ENCODE measurements at places on chromosomes 12 and 14.

GRCh38 chr12:93550748-93551611 lies 21.5 kb upstream of the SOCS2 start:
- DNase-seq, result no peak

- no peak for DNase-seq
Observed at GRCh38 chr14:24513009-24513408, 4.9 kb upstream of the CMA1 start.

- no peak for DNase-seq
Observed at GRCh38 chr12:110627500-110628195, 13.7 kb downstream of the TCTN1 start.

DNA sequence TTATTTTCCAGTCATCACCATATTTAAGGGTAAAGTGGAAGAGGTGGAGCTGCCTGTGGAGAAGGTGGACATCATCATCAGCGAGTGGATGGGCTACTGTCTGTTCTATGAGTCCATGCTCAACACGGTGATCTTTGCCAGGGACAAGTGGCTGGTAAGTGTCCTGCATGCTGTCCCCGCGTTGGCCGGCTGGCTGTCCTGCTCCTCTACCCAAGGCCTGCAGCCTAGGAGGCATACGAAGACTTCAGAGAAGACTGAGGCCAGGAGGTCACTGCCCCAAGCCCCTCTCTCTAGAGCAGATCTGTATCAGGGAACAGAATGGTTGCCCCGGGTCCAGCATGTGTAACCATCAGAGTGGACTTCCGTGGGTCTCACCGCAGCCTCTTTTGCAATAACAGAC lies 77.7 kb downstream of the PRMT8 start:
- DNase-seq, result no peak

DNA sequence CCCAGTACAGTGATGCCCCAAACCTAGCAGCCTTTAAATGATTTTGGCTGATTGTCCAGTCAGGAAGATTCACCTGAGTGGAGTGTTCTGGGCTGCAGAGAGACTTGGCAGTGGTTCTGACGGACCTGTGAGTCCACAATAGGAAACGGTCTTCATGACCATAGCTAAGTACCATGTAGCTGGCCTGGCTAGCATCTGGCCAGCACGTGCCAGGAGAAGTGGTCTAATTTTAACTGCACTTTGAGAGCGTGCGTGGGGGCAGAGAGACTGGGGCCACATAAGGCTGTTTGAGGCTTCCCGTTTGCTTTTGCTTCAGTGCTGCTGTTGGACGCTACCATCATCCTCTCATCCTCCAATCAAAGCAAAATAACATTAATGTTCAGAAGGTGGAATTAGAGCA lies 54.7 kb downstream of the PPM1A start:
- no peak for DNase-seq

GRCh38 chr14:100691395-100692056 lies 35.2 kb upstream of the DLK1 start:
- peak; percentile 38 for DNase-seq

- DNase-seq, result no peak
Observed at GRCh38 chr12:4137015-4137414, 136.5 kb upstream of the CCND2 start.

- DNase-seq, result no peak
Observed at GRCh38 chr12:9084417-9084816, 31.3 kb downstream of the A2M start.

GRCh38 chr14:38960946-38961531 lies 142.0 kb downstream of the SEC23A start:
- DNase-seq, result no peak

GRCh38 chr14:71362920-71363584 lies 455.8 kb downstream of the PCNX1 start:
- no peak for DNase-seq

DNA sequence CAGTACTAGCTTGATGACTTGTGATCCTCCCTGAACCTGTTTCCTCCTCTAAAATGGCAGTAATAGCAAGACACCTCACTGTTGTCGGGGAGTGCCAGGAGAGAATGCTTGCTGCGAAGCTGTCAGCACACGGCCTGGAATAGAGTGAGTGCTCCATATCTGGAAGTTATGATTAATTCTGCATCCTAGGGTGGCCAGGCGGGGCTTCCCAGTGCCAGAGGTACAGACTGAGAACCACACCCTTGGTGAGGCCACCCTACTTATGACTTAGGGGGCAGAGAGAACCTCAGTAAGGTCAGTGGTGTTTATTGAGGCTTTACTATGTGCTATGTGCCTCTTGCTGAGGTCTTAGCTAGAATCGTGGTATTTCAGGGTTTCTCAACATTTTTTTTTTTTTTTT lies 20.1 kb downstream of the MORN3 start:
- no peak for DNase-seq

DNA sequence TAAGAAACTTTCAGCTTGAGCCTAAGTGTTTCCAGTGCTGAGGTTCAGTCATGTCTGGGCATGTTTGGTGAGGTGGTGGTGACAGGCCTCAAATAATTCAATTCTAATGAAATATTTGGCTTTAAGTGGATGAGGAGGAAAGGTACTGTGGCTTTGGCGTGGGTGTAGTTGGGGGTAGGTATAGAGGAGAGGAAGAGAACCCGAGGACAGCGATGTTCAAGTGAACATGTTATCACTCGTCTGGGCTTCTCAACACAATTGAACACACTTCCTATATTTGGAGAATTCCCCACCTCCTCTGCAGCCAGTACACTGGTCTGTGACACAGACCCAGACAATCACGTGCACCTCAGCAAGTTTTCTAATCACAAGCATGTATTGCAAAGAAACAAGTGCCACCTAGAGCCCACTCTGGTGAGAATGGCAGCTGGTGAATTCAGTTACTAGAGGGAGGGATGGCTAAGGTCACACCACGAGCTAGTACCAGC lies 53.0 kb downstream of the IFNG-AS1 start:
- no peak for DNase-seq

- DNase-seq, result no peak
Observed at GRCh38 chr12:92543840-92544239, 158.9 kb upstream of the PLEKHG7 start.

GRCh38 chr12:102513272-102513671 lies 32.9 kb upstream of the IGF1 start:
- DNase-seq, result no peak

- DNase-seq, result no peak
Observed at GRCh38 chr14:63478010-63478409, 65.2 kb downstream of the PPP2R5E start.

DNA sequence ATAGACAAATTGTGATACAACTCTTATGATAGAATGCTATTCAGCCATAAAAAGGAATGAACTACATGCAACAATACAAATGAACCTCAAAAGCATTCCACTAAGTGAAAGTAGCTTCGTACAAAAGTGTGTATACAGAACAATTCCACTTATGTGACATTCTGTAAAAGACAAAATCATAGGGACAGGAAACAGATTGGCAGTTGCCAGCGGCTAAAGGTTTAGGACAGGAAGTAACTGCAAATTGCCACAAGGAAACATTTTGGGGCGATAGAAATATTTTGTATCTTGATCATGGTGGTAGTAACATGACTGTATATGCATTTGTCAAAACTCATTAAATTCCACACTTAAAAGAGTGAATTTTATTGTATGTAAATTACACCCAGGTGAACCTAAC lies 113.4 kb downstream of the CAPZA3 start:
- DNase-seq, result no peak

DNA sequence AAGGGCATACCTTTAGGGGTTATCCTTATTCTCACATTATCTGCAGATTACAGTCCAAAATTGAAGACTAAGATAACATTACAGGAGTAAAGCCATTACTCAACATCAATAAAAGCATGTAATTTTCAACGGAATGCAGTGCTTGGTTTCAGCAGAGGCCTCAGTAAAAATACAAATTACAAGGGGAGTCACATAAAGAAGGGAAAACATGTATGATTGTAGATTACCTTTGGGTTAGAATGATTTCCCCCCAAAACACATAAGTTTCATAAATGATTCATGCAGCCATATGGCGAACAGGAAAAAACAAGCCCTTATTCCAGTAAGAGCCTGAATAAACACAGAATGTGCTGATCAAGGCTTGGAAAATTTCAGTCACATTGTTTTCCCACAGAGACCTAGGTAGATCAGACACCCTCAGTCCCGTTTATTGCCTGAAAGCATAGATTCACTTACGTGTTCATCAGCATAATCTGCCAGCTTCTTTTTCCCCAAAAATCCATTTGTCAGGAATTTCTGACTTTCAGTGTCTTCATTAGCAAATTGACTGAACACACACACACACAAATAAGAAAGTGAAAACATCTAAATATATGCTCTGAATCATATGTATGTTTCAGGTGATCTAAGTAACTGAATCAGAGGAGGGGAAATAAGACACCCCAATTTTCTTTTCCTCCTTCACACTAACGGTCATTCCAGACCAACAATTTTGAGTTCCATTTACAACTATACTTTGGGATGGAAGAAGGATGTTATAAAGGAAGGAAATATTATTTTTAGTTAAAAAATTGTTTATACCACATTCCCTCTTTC lies 37.5 kb downstream of the SLC38A4 start:
- DNase-seq, result no peak

GRCh38 chr12:24815114-24815423 lies 133.8 kb downstream of the BCAT1 start:
- DNase-seq, result no peak

- DNase-seq, result no peak
Observed at GRCh38 chr14:100027771-100028490, 37.3 kb upstream of the EVL start.

DNA sequence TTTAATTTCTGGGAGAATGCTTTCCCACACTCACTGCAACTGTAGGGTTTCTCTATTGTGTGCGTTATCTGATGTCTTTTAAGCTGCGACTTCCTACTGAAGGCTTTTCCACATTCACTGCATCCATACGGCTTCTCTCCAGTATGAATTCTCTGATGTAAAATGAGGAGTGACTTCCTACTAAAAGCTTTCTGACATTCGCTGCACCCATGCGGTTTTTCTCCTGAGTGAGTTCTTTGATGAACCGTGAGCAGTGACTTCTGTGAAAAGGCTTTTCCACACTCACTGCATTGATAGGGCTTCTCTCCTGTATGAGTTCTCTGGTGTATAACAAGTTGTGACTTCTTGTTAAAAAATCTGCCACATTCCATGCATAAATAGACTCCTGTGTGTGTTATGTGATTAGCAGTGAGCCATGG lies 29.7 kb downstream of the ZNF605 start:
- DNase-seq, result no peak

- no peak for DNase-seq
Observed at GRCh38 chr12:62808166-62808879, 126.6 kb downstream of the PPM1H start.

DNA sequence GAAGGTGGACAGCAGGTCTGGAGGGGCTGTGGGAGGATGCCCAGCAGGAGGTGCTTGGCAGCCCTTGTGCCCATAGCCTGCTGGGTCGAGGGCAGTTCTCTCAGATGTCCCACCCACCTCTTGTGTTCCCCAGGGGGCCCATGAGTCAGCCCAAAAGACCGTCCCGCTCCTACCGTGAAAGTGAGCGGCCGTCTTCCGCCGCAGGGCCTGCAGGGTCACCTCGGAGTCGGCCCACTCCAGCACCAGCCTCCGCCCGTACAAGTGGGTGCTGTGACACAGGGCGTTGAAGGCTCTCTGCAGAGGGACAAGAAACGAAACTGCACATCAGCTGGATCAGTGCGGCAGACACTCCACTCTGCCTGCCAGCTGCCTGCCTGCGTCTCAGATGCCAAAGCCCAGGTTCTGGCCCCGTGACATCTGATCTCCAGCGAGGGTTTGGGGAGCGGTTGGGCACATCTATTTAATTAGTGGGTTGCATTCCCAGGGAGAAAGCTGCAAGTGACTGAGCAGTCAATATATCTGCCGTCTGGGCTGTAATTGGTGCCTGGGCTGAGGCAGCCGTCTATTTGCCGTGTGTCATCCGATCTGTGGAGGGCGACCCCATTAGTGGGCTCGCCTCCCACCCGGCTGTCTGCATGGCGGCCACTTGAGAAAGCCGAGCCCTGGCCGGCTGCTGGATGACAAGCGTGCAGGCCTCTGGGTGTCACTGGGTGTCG lies 121.5 kb downstream of the RBM19 start:
- DNase-seq, result peak; percentile 59

GRCh38 chr14:92846162-92846897 lies 52.2 kb downstream of the GOLGA5 start:
- DNase-seq, result peak; percentile 71

GRCh38 chr12:93054021-93054420 lies 124.9 kb upstream of the EEA1 start:
- DNase-seq, result no peak

GRCh38 chr12:45259675-45260074 lies 43.8 kb downstream of the ANO6 start:
- no peak for DNase-seq

- DNase-seq, result no peak
Observed at GRCh38 chr12:105227879-105228278, 8.1 kb downstream of the APPL2 start.

DNA sequence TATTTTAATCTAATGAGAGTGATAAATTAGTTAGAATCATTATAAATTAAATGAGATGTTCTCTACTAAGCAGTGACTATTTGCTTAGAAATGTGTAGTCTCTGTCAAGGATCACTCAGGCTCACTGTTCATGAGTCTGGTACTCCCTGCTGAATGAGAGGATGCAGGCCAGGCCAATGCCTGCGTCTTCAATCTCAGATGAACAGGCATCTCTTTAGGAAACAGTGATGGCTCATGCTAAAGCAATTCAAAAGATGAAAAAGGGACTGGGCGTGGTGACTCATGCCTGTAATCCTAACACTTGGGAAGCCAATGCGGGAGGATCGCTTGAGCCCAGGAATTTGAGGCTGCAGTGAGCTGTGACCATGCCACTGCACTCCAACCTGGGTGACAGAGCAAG lies 106.8 kb downstream of the ZFC3H1 start:
- DNase-seq, result peak; percentile 95

DNA sequence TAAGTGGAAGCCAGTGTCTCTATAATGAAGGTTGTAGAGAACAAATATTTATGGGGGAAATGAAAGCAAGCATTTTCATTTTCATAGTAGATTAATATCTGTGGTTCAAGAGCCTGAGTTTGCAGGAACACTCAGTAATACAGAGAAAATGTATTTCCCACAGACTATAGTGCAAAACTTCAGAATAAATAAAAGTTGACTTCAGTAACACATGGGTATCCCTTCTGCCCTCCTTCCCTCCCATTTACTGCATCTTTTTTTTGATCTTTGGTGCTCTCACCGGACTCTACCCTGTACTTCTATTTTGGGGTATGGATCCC lies 75.3 kb upstream of the AMN1 start:
- no peak for DNase-seq

DNA sequence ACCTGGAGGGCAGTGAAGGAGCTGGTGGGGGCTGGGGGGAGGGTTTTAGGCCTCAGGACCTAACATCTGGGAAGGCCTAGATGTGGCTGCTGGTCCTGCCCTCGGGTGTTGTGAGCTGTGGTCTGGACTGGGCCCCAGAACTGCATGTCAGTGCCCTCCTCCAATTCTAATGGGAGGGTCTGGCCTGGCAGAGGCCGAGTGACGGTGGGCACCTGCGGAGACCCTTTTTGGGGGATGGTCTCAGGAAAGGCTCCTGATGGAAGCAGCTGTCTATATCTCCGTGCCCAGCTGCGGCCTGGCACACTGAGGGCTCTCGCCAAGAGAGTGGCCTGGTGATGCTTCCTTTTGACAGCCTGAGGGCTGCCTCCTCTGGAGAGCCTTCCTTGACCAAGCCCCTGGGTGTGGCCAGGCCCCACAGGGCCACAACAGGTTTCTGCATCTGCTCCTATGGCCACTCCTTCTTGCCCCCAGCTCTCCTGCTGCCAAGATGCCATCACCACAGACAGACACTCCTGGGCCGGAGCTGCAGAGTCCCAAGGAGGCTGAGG lies 5.3 kb downstream of the EXOC3L4 start:
- DNase-seq, result no peak
